ENCODE measurements at places on chromosomes 4 and X.

DNA sequence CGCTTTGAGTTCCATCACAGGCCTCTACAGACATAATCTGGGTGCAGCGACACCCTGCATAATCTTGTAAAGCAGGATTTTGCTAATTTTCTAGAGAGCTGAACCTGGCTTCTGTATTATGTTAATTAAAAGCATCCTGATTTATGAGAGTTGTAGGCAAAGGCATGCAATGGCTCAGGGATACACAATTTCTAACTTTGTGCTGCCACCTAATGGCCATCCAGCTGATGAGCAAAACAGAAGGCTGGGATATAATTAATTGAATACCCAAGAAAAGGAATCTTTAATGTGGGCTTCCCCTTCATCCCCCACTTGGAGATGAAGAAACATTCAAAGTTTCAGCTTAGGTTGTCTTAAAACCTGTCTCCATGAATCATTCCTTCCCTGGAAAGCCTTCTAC, 78.1 kb downstream of the BMP15 start:
- H3K4me1 ChIP-seq: no peaks in the 10 kb centered on the region
- H3K36me3 ChIP-seq: no peaks in the 10 kb centered on the region
- H3K27me3 ChIP-seq: no peaks in the 10 kb centered on the region
- H3K4me3 ChIP-seq: no peak overlapping the region
- no peak overlapping the region for H3K27ac ChIP-seq

GRCh38 chrX:133655275-133656265, 240.3 kb upstream of the GPC4 start:
- H3K27ac ChIP-seq: no peak overlapping the region
- no peaks in the 10 kb centered on the region for H3K4me1 ChIP-seq
- no peak for DNase-seq
- H3K27me3 ChIP-seq: no peaks in the 10 kb centered on the region
- no peak overlapping the region for H3K4me3 ChIP-seq
- H3K36me3 ChIP-seq: no peaks in the 10 kb centered on the region

GRCh38 chr4:3225071-3225850, 23.7 kb upstream of the MSANTD1 start:
- no peaks in the 10 kb centered on the region for H3K4me1 ChIP-seq
- DNase-seq: no peak
- H3K27me3 ChIP-seq: no peaks in the 10 kb centered on the region

GRCh38 chr4:26346203-26346620, 25.4 kb downstream of the RBPJ start:
- peaks cover 38% of the 10 kb centered on the region for H3K4me1 ChIP-seq
- no peak for DNase-seq
- no peaks in the 10 kb centered on the region for H3K36me3 ChIP-seq

DNA sequence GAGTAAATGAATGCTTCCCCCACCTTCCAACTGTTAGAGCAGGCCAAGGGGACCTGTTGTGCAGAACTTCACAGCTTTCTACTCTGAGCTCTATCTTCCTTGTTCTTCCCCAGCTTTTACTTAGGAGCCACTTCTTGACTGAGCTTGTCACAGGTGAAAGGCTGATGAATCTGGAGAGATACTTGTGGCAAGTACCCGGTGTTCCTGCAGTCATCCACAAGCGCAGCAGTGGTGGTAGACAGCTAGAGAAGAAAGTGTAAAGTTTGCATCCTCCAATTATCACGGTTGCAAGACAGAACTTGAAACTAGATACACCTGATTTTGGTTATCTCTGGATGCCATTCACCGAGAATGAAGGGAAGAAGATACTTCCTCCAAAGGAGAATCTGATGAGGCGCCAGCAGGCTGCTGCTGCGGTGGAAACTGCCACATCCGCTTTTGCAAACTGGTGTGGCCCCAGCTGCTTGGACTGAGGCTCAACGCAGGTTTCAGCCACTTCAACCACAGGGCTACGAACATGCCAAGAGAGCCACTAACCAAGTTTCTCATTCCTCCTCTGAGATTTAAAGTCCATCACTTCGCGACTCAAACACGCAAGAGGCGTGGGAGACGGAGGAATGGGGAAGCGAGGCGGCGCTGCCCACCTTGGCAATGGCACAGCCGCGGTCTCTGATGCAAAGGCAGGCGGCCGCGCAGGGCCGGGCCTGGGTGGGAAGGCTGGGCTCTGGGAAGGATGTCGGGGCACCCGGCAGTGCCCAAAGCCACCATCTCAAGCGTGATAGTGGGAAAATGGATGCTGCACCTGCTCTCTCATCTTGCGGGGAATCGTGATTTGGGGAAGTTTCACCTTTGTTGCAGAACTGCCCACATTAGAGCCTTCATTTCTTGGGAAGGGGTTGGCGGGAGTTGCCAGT, 1.3 kb upstream of the FHIP1A start:
- H3K4me1 ChIP-seq: peaks cover 13% of the 10 kb centered on the region
- no peaks in the 10 kb centered on the region for H3K27me3 ChIP-seq
- H3K36me3 ChIP-seq: no peaks in the 10 kb centered on the region
- H3K4me3 ChIP-seq: peak overlapping the region; percentile 56
- H3K27ac ChIP-seq: peak overlapping the region; percentile 42
- DNase-seq: no peak

GRCh38 chrX:71622032-71622575, 3.8 kb upstream of the CXCR3 start:
- H3K4me1 ChIP-seq: peaks cover 22% of the 10 kb centered on the region
- H3K36me3 ChIP-seq: no peaks in the 10 kb centered on the region
- peak overlapping the region; percentile 76 for H3K27ac ChIP-seq

DNA sequence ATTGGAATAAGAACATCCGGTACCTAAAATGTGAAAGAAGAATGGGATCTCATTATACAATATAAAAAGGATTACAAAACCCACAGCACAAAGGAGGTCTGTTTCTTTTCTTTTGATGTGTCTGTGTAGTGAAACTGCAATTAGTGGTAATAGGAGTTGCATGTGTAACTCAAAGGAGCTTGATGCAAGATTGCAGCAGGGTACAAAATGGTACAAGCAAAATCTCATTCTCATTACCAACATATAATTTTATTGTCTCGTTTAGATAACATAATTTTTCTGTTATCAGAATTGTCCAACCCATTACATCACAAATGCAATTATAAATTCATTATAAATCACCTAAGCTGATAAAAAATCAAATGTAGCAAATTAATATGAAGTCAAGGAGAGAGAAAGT, 47.1 kb upstream of the CCSER1 start:
- H3K4me3 ChIP-seq: no peak overlapping the region
- DNase-seq: no peak
- H3K36me3 ChIP-seq: no peaks in the 10 kb centered on the region
- H3K4me1 ChIP-seq: no peaks in the 10 kb centered on the region

DNA sequence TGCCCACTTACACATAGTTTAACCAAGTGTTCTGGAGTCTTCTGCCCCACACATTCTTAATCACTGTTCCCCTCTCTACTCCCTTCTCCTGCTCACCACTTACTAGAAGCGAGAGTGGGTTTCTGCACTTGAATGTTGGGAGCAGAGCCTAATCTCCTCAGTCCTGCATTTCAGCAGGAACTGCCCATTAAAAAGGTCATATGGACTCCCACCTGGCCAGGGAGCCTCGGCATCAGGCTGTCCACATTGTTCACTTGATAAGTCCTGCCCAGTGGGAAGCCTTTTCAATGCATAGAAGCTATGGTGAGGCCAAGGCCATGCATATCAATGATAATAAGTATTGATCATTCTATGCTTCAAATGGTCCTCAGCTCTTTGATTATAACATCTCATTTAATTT, 144.3 kb downstream of the LDB2 start:
- no peak for DNase-seq
- no peaks in the 10 kb centered on the region for H3K36me3 ChIP-seq
- no peaks in the 10 kb centered on the region for H3K4me1 ChIP-seq
- H3K27ac ChIP-seq: no peak overlapping the region

- H3K4me1 ChIP-seq: no peaks in the 10 kb centered on the region
- DNase-seq: no peak
- H3K36me3 ChIP-seq: no peaks in the 10 kb centered on the region
- H3K27ac ChIP-seq: no peak overlapping the region
These were observed 85.5 kb downstream of the STARD8 start for GRCh38 chrX:68732906-68733493.

DNA sequence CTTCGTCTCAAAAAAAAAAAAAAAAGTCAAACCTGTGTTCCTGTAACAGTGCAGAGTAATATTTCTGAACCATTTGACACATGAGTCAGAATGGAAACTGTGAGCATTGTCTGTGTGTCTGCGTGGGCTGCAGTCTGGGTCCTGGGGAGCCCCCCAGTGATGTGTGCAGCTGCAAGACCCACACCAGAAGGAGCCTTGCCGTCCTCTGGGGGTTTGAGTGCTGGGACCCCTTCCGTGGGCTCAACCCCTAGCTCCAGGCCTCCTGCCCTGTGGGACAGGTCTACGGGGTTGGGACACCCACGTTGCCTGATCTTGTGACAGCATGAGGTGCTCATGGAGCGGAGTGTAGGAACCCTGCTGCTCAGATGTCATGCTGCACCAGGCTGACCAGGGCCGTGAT, 43.7 kb downstream of the DDX3X start:
- H3K27me3 ChIP-seq: no peaks in the 10 kb centered on the region
- no peak overlapping the region for H3K4me3 ChIP-seq
- no peaks in the 10 kb centered on the region for H3K4me1 ChIP-seq

DNA sequence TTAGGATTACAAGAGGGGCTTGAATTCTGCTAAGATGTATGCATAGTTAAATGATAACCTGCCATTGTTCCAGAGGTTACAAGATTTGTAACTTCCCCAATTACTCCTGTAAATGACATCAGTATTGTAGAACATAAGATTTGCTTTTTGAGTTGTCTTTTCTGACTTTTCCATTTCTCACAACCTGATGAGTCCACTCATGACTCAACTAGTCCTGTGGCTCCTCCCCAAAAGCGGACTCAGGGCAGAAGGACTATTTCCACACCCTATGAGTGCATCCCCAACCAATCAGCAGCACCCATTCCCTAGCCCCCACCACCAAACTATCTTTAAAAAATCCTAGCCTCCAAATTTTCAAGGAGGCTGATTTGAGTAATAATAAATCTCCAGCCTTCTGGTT, 54.7 kb downstream of the HOPX start:
- no peaks in the 10 kb centered on the region for H3K36me3 ChIP-seq
- H3K4me1 ChIP-seq: peaks cover 21% of the 10 kb centered on the region
- DNase-seq: no peak
- H3K4me3 ChIP-seq: no peak overlapping the region

GRCh38 chrX:40022421-40022820, 75.3 kb downstream of the BCOR start:
- H3K4me3 ChIP-seq: no peak overlapping the region
- H3K27ac ChIP-seq: no peak overlapping the region
- DNase-seq: no peak
- H3K36me3 ChIP-seq: no peaks in the 10 kb centered on the region
- H3K27me3 ChIP-seq: no peaks in the 10 kb centered on the region
- no peaks in the 10 kb centered on the region for H3K4me1 ChIP-seq

GRCh38 chr4:52687696-52688095, 28.6 kb upstream of the USP46 start:
- no peaks in the 10 kb centered on the region for H3K36me3 ChIP-seq
- no peaks in the 10 kb centered on the region for H3K27me3 ChIP-seq
- H3K4me1 ChIP-seq: no peaks in the 10 kb centered on the region
- no peak overlapping the region for H3K4me3 ChIP-seq
- H3K27ac ChIP-seq: no peak overlapping the region

DNA sequence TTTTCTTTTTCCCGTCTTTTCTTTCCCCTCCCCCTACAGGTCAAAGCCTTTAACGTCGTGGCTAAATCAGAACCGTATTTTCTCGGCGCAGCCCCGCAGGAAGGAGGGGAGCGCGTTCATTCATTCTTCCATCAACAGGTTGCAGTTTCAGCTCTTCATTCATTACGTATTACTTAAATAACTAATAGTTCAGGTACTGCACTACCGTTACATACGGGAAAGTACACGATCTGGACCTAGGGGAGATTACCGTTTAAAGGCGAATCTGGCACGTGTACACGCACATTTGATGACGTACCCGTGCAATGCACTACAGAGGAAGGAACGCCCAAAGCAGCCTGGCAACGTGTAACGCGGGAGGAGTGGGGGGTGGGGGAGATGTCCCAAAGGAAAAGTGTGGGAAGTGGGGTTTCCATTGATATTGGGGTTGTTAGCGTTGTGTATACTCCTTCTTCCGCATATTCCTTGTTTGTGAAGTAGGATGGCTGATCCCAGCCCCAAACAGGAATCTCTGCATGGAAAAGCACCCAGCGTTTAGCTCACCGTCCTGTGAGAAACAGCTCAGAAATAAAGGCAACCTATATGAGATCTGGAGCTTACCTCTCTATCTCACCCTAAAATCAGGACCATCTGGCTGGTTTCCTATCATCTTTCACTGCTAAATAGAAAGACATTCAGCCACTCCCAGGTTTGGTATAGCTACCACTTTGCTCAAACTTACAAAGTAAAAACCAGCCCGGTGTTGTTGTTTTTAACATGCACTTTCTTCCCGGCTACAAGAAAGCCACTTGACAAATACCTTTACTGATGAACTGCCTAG, 585 bp upstream of the SEC24D start:
- H3K4me1 ChIP-seq: peaks cover 36% of the 10 kb centered on the region
- peak overlapping the region; percentile 93 for H3K27ac ChIP-seq
- DNase-seq: no peak
- H3K27me3 ChIP-seq: no peaks in the 10 kb centered on the region
- no peaks in the 10 kb centered on the region for H3K36me3 ChIP-seq

DNA sequence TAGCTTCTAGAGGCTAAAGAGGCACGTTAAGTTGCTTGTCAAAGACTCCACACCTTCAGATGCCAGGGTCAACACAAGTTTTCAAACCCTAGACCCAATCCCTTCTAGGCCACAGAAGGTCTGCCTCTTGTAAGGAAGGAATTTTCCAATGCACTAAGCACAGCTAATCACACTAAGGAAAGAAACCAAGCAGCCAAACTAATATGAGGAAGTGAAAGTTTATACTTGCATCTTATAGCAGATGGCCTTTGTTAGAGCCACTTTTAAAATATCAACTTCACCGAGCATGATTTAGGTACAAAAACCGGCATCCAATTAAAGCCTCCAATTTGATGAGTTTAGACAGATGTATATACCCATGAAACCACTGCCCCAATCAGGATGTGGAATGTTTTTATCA, 9.9 kb downstream of the FHL1 start:
- H3K4me1 ChIP-seq: peaks cover under 1% of the 10 kb centered on the region
- no peak overlapping the region for H3K27ac ChIP-seq
- no peaks in the 10 kb centered on the region for H3K27me3 ChIP-seq
- no peak for DNase-seq
- H3K4me3 ChIP-seq: no peak overlapping the region

GRCh38 chr4:41361794-41362526, 105.2 kb downstream of the UCHL1 start:
- peak overlapping the region; percentile 72 for H3K4me3 ChIP-seq
- H3K4me1 ChIP-seq: peaks cover 31% of the 10 kb centered on the region
- peak overlapping the region; percentile 63 for H3K27ac ChIP-seq
- no peak for DNase-seq
- H3K27me3 ChIP-seq: no peaks in the 10 kb centered on the region

- no peaks in the 10 kb centered on the region for H3K36me3 ChIP-seq
- H3K27me3 ChIP-seq: no peaks in the 10 kb centered on the region
- no peak overlapping the region for H3K4me3 ChIP-seq
These were observed 88.4 kb upstream of the GUCY1A1 start for GRCh38 chr4:155578219-155578618.

GRCh38 chr4:48746608-48747362, 33.3 kb downstream of the FRYL start:
- DNase-seq: no peak
- no peak overlapping the region for H3K27ac ChIP-seq
- peaks cover 24% of the 10 kb centered on the region for H3K4me1 ChIP-seq
- H3K27me3 ChIP-seq: no peaks in the 10 kb centered on the region
- no peak overlapping the region for H3K4me3 ChIP-seq

Data from vagina (tissue), 2 donors.